ENCODE measurements at places on chromosomes 1 and 21.

GRCh38 chr1:46643368-46643775 lies 24.8 kb downstream of the ATPAF1 start:
- no peak for DNase-seq

- DNase-seq = no peak
Measured at GRCh38 chr21:16022921-16023320, 293.1 kb downstream of the USP25 start.

DNA sequence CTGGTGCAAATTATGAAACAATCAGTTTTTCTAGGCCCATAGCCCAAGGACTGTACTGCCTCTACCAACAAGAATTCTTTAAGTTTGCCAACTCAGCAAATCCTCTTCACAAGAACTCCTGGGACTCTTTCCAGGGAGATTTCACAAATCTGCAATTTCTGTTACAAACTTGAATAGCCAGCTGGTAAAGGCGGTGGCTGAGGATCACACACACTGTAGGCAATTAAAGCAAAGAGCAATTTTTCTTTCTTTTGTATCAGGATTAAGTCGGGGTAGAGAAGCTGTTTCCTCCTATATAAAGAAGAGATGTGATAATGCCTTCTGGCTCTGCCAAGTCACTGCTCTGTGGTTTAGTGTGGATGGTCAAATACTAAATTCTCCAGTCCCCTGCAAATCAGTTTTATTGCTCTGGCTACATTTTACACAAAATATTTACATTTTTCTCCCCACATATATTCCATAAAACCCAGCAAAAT lies 1.7 kb downstream of the ALDH9A1 start:
- DNase-seq = no peak

- DNase-seq = no peak
Measured at GRCh38 chr1:29629814-29630516, 393.6 kb downstream of the PTPRU start.

DNA sequence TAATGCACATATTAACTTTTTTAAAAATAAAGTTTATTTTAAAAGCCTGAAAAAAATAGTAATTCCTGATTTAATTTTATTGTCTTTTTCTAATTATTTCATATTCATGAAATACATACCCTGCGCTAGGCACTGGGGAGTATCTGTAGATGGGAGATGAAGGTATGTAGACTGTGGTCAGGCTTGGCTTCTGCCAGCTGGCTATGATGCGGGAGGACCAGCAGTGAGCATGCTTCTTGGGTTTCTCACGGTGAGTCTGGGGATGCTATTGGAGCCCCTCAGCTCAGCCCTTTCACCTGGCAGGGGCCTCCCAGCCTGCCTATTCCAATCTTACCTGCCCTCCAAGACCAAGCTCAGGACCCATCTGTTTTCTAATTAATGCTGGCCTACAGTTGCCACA lies 138.4 kb downstream of the NOS1AP start:
- no peak for DNase-seq

DNA sequence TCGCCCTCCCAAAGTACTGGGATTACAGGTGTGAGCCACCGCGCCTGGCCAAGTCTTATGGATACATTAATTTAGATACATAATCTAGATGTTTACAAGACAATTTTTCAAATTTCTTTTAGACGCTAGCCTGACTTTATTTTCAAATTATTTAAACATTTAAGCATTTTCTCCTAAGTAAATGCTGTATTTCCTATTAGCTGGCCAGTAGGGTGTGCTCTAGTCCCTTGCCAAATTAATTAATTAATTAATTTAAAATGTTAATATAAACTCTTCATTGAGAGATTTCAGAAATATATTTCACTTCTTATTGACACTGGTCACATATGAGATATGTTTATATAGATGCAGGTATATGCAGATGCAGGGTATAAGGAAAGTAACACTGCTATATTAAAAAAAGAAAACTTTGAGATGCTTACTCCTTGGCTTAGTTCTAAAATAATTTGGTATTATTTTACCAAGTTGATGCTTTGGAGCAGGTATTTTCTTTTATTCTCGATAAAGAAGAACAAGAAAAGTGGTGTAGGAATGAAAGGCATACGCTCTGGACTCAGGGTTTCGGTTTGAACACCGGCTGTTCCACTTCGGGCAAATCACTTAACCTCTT lies 5.2 kb upstream of the ERRFI1 start:
- no peak for DNase-seq

- DNase-seq = no peak
Measured at GRCh38 chr1:171929121-171929520, 87.8 kb downstream of the DNM3 start.

GRCh38 chr21:34061983-34062382 lies 11.4 kb upstream of the MRPS6 start:
- DNase-seq = no peak

- DNase-seq = no peak
Measured at GRCh38 chr1:34478515-34479076, 276.3 kb upstream of the GJB5 start.
